Caki2 (cell line): ENCODE measurements at places on chromosomes 6 and 20. TPM values are rescaled to one million over a fixed set of nuclear protein-coding genes. Genes with fewer than 3 reads are reported as not detected.

- DNase-seq: no peak
Measured at GRCh38 chr6:90021711-90022110, 127.4 kb downstream of the GJA10 start.

GRCh38 chr20:32457479-32457986, 99.4 kb downstream of the ASXL1 start:
- peak; percentile 94 for DNase-seq

RAE1 gene
- total RNA-seq: 101 and 105 TPM in 2 replicates

GRCh38 chr6:150775415-150776203, 89.9 kb upstream of the MTHFD1L start:
- DNase-seq: no peak

- no peak for DNase-seq
Measured at GRCh38 chr6:109183109-109183650, 87.9 kb downstream of the CEP57L1 start.

BCAS1 gene
- not detected in 2 replicates for total RNA-seq

- no peak for DNase-seq
Measured at GRCh38 chr6:50993941-50994720, 175.5 kb downstream of the TFAP2B start.

- DNase-seq: no peak
Measured at GRCh38 chr6:157952861-157953351, 28.8 kb upstream of the SYNJ2 start.

GRCh38 chr6:3209114-3210023, 18.1 kb downstream of the TUBB2B start:
- DNase-seq: peak; percentile 97

- DNase-seq: no peak
Measured at GRCh38 chr6:45835721-45836437, 179.8 kb downstream of the CLIC5 start.

GRCh38 chr6:1059596-1059995, 252.3 kb upstream of the FOXQ1 start:
- no peak for DNase-seq

- peak; percentile 71 for DNase-seq
Measured at GRCh38 chr6:63352069-63352543, 32.3 kb upstream of the LGSN start.

GRCh38 chr6:155364844-155365437, 50.7 kb upstream of the TFB1M start:
- DNase-seq: no peak

- DNase-seq: no peak
Measured at GRCh38 chr6:24882295-24882694, 53.5 kb downstream of the RIPOR2 start.

DNA sequence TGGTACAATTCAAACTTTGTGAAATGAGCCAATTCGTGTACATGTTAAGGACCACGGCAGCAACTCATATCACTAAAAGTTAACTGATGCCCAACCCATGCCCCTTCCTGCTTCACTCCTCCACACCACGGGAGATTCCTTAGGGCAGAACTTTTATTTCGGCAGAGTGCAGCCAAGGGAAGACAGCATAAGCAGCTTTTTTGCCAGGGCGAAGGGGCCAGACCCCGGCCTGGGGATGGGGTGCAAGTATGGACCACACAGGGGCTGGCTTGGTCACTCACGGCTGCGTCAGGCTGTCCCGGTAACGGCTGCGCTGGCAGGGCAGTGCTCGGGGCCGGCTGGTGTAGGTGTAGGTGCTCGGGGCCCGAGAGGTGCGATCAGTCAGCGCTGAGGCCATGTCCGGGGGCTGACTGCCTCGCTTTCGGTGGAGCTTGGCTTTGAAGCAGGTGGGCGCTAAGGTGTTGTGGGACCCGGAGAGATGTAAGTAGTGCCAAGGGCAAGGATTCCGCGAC, 792 bp downstream of the RSPH3 start:
- DNase-seq: no peak

OLIG3 gene
- not detected in 2 replicates for total RNA-seq

WFDC10B gene
- not detected in 2 replicates for total RNA-seq

DNA sequence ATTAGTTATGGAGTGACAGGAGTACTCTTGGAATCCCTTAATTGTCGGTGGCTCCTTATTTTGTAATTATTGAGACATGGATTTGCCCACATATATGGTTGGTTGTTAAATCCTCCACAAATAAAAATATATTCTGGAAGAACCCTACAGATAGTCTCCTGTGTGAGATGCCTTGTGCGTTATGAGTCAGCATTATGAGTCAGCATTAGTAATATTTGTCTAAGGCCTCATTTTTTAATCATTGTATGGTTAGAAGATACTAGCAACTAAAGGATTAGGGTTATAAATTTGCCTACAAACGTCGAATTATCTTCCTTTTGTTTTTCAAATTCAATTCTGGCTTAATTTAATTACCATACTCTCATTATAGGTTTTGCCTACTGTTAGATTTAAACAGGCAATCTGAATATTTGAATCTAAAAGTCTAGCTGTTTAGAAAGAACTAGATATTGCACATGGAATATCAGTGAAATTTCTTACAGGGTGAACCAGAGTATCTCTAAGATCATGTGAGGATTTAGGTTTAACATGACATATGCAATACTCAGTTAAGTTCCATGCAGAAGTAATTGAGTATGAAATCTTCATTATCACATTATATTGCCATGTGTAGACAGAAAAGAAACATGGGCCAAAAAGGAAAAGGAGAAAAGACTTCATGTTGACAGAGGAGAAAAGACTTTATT, 5.9 kb downstream of the C6orf58 start:
- DNase-seq: peak; percentile 60

PAX1 gene
- total RNA-seq: not detected in 2 replicates

GRCh38 chr20:22414305-22414742, 170.0 kb downstream of the FOXA2 start:
- DNase-seq: no peak

TP53RK gene
- total RNA-seq: 9.4 and 23.4 TPM in 2 replicates

DNA sequence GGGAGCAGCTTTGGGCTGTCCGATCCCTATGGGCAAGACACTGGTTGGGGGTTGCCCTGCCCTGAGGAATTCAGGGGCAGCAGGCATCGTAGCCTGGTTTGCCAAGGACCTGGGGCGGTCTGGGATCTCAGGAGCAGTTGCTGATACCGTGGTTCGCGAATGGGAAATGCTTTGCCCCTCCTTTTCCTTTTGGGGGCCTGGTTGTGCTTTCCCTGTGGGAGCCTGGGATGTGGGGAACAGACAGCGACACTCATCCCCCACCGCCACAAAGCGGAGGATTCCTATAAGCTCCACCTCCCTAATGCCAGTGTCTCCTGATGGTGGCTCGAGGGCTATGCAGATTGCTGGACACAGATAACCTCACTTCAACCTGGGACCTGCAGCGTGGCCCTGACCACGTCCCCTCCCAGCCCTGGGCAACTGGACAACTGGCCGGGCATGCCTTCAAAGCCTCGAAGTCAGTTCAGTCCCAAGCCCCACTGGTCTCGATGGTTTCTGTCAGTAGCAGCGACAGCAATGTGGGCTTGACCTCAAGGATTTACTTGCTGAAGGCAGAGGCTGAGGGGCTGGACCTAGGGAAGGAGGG, 3.3 kb downstream of the CEBPB start:
- no peak for DNase-seq

- no peak for DNase-seq
Measured at GRCh38 chr6:167856999-167857660, 30.4 kb downstream of the AFDN start.

DNA sequence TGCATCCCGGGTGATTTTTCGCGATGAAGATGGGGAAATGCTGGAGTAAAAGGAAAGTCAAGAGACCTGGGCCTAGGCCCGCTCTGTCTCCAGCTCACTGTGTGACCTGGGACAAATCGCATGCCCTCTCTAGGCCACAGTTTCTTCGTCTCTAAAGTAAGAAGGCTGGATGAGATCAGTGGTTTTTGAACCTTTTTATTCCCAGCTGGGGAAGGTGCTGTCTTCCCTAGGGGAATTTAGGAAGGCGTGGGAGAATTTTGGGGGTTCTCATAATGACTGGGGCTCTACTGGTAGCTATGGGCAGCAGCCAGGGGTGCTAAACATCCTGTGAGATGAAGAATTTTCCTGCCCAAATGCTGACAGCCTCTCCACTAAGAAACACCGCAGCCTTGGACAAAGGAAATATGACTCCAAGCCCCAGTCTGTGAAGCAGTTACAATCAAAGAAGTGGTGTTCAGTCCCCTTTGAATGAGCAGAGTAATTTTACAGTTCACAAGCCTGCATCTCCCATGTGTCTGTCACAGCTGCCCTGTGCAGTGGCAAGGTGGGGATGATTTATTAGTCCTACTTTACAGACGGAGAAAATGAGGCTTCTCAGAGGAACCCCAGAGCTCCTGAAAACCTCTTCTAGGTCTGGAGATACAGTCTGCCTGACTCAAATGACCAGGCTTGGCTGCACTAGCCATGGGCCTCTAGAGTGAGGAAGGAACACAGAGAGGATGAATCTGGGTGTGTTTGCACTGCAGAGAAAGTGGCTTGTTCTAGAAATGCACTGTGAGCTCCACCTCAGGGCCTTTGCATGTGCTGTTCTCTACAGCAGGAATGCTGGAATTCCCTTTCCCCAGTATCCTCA, 57.2 kb downstream of the RAB44 start:
- no peak for DNase-seq

DNA sequence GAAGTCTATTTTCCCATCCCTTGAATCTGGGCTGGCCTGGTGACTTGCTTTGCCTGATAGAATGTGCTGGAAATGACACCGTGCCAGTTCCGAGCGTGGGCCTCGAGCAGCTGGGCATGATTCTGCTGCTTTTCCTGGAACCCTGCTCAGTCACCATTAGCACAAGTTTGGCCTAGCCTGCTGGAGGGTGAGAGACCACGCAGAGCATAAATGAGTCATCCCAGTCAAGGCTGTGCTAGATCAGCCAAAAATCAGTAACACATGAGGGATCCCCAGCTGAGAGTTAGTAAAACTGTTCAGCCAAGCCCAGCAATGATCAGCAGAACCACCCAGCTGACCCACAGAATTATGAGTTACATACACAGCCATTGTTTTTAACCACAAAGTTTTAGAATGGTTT, 74.8 kb upstream of the TOP1 start:
- no peak for DNase-seq

DNA sequence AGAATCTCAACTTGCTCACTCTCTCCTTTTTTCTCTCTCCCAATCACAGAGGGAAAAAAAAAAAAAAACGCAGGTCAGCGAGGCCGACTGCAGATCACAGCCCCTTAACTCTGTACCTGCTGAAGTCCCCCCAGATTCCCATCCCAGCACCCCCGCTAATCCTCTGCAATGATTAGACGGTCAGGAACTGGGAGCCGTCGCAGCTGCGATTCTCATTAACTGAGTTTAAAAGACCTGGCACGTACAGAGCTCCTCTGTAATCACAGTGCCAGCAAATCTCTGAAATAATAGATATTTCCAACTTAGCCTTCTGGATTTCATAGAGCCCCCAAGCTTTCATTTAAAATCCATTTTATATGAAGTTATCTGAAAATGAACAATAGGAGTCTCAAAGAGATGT, 84.4 kb downstream of the ANKRD60 start:
- no peak for DNase-seq

PROKR2 gene
- not detected in 2 replicates for total RNA-seq

DEFB132 gene
- total RNA-seq: not detected in 2 replicates

GRCh38 chr6:81105998-81106397, 646.5 kb downstream of the TENT5A start:
- no peak for DNase-seq

- peak; percentile 39 for DNase-seq
Measured at GRCh38 chr6:6556738-6557503, 31.6 kb upstream of the LY86 start.

FAM217A gene
- not detected in 2 replicates for total RNA-seq

ZNF334 gene
- 0.24 TPM in 1 of 2 replicates, not detected in the other for total RNA-seq

- DNase-seq: no peak
Measured at GRCh38 chr6:146123616-146124015, 94.8 kb downstream of the GRM1 start.

MEP1A gene
- not detected in 2 replicates for total RNA-seq

GRCh38 chr6:135147637-135148592, 33.2 kb upstream of the MYB start:
- no peak for DNase-seq

DNAJC5 gene
- 60.9 and 69.2 TPM in 2 replicates for total RNA-seq

GRCh38 chr6:41615311-41615710, 23.0 kb upstream of the MDFI start:
- no peak for DNase-seq

MMP24 gene
- 14.3 and 17.1 TPM in 2 replicates for total RNA-seq

GRCh38 chr20:23315099-23315498, 35.5 kb upstream of the NXT1 start:
- no peak for DNase-seq

- no peak for DNase-seq
Measured at GRCh38 chr20:17943343-17943742, 25.3 kb downstream of the SNX5 start.

ELOVL2 gene
- total RNA-seq: 13.6 and 14.6 TPM in 2 replicates

GRCh38 chr20:15848126-15848525, 725.1 kb downstream of the KIF16B start:
- DNase-seq: no peak

GRCh38 chr6:139129284-139129683, 5.6 kb upstream of the HECA start:
- DNase-seq: no peak

GRCh38 chr6:68654134-68654533, 19.1 kb downstream of the ADGRB3 start:
- DNase-seq: no peak

GRCh38 chr6:162474722-162475121, 252.8 kb downstream of the PRKN start:
- no peak for DNase-seq

DNA sequence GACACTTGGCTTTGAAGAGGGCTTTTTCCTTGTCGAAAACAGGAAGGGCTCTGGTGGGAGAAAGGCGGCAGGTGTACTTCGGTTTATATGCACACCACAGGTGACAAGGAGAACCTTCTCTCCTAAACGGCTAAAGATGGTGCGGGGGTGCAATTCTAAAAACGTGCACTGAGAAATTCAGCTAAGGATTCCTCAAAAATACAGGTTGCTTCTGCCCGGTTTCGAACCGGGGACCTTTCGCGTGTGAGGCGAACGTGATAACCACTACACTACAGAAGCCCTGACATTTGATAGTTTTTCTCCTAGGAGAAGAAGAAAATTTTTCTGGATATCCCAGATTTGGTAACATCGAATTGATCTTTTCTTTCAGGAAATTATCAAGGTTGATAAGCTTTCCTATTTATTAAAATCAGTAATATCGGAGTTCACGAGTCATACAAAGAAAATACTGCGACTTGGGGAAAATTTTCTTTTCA, 32.0 kb downstream of the POM121L2 start:
- DNase-seq: peak; percentile 76

- DNase-seq: no peak
Measured at GRCh38 chr20:45016089-45016671, 49.9 kb downstream of the STK4 start.
